ENCODE measurements at places on chromosomes 12 and 14.
A peak's percentile ranks its signal among the peaks of the same experiment; 100 is the strongest.

- DNase-seq = no peak
Observed at GRCh38 chr14:99562856-99563748, 40.9 kb downstream of the CCDC85C start.

DNA sequence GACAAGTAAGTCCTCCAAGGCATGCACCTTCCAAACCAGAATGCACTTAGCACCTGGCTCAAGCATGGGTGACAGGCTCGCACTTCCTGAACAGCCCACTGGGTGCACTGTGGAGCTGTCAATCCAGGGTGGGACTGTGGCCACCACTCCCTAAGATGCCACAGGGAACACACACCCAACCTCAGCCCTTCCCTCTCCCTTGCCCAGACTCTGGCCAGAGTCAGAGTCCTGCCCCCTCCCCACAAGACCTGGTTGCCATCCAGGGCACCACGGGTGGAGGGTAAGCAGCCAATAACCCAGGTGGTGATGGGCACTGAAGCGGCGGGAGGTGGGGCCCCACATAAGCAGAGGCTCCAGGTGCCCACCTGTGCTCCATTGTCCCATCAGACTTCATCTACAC is 160.6 kb downstream of the MYRFL start:
- no peak for DNase-seq

- peak; percentile 56 for DNase-seq
Observed at GRCh38 chr12:52278575-52279421, 4.4 kb downstream of the KRT86 start.

DNA sequence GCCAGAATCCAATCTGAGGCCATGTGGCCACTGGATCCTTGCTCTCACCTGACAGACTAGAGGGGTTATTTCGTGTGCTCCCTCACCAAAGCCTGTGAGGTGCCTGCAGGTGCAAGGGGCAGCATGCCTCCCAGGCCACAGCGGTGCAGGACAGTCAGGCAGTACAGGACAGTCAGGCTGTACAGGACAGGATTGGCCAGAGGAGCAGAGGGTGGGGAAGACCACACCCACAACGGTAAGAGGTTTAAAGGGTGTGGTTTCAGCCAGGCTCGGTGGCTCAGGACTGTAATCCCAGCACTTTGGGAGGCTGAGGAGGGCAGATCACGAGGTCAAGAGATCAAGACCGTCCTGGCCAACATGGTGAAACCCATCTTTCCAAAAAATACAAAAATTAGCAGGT is 3.1 kb upstream of the BRF1 start:
- DNase-seq = no peak

- DNase-seq = no peak
Observed at GRCh38 chr14:96688629-96689028, 108.6 kb upstream of the VRK1 start.

DNA sequence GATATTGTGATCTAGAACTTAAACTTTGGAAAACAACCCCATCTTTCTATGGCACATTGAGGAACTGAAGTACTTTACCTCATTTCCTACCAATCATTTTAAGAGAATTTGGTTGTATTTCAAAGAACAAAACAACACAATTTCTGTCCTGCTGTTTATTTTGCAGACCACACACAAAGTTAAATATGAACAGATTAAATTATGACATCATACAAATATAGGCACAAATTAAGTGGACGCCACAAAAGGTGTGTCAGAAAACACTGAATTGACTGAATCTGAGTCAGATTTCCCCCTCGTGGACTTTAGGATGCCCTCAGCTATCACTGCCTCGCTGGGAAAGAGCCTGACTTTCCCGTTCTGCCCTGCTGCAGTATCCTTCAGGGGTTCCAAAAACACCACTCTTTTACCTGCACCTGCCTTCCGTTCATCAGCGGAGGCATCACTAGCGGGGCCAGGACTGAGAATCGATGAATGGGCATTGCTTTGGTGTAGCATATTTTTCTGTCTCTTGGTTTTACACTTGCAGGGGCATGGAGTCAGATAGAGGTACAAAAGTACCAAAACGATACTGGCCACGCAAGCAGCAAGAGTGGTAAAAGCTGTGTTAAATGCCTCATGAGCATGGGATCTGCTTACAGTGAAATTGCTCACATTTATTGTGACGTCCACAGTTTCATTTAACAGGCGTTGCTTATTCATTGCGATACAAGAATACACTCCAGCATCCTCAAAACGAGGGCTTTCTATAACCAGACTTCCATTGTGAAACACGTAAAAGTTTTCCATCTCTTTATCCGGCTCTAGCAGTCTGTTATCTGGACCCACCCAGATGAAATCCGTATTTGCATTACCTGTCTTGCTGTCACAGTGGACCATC is 2.0 kb upstream of the PCED1B start:
- no peak for DNase-seq

DNA sequence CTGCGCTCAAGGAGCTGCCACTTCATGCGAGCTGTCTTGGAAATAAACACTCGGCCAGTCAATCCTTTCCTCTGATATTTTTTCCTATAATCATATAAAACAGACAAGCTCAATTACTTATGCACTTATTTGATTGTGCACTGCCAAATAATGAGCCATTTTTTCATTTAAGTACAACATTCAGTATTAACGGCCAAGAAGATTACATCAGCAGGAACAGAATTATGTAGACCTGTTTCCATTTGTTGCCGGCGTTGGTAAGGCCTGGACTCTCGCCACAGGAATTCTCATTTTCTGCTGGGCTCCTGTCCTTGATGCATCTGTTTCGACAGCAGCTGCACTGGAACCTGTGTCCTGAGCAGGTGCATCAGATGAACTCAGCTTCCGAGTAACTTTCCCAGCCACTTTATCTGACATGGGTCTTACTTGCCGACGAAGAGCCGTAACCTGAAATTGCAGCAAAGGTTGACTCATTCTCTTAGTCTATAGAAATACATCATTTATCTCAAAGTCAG is 110.2 kb downstream of the KIF21A start:
- no peak for DNase-seq

- no peak for DNase-seq
Observed at GRCh38 chr12:68482660-68483059, 128.0 kb upstream of the RAP1B start.

- no peak for DNase-seq
Observed at GRCh38 chr12:24134092-24134491, 184.6 kb upstream of the SOX5 start.

GRCh38 chr14:100828031-100828769 is 2.3 kb downstream of the MEG3 start:
- no peak for DNase-seq

DNA sequence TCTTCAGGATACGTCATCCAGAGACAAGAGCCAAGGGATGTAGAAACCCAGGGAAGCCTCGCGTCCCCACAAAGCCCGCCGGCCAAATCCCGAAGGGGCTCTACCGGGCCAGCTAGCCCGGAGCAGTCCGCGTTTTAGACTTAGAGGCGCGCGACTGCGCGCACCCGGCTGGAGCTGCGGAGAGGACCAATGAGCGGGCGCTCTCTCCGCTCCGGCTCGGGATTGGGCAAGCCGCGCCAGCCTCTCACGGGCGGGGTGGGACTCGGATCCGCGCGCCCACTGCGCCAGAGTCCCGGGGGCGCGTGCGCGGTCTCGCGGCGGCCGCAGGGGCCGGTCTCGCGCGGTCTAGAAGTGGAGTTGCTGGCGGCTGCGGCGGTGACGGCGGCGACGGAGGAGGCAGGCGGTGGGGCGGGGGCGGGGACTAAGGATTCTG is 241 bp upstream of the PALS1 start:
- DNase-seq = peak; percentile 86

DNA sequence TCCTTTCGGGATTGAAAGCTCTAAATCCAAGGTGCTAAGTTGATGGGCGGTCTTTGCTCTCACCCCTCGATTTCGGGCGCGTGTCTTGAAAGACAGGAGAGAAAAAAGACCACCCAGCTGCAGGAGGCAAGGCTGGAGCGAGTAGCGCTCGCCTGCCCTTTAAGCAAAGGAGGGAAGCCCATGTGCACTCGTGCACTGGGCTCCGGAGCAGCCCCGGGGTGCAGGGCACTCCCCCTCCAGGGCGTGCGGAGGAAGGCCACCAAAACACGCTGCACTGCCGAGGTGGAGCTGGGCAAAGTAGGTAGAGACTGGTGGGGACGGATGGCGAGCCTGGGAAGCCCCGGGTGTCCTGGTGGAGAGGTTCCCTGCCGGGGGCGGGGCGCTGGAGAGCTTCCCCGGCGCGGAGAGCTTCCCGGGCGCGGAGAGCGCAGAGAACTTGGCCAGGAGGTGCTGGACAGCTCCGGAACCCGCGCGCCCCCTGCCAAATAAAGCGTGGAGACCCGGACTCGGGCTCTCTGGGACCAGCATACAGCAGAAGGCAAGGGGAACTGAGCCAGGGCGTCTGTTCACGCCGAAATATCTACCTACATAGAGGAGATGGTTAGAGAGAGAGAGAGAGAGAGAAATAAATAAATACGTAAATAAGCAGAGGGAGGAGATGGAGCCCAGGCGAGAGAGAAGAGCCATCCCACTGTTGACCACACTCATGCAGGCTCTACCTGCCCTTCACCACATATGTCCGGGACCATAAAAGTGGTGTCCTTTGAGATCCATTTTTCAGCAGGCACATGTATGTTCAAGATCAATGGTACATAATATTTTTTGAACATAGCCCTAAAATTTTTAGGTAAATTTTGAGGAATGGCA is 662 bp upstream of the NELL2 start:
- DNase-seq = no peak

DNA sequence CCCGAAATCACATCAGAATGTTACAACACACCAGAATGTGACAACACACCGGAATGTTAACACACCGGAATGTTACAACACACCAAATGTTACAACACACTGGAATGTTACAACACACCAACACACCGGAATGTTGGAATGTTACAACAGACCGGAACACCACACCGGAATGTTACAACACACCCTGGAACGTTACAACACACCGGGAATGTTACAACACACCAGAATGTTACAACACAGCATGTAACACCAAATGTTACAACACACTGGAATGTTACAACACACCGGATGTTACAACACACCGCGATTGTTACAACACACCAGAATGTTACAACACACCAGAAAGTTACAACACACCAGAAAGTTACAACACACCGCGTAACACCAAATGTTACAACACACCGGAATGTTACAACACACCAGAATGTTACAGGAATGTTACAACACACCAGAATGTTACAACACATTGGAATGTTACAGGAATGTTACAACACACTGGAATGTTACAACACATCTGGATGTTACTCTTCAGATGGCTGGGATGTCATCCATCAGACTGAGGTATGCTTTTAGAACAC is 21.1 kb downstream of the CHFR start:
- no peak for DNase-seq

GRCh38 chr12:132044661-132045412 is 95.1 kb downstream of the EP400 start:
- DNase-seq = no peak

DNA sequence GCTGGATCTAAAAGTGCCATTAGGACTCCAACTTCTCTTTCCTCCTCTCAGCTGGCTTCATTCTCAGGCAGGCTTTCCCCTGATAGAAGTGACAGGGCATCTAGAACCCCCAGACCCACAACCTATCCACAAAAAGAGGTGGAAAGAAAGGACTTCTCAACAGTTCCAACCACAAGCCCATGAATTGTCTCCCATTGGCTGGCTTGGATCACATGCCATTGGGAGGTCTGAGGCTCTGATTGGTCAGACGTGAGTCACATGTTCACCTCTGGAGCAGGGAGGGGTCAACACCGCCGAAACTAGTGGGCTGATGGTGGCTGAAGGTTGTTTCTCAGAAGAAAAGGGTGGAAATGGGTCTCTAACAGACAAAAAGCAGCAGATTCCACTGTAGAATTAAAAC is 47.2 kb downstream of the DRAM1 start:
- no peak for DNase-seq

DNA sequence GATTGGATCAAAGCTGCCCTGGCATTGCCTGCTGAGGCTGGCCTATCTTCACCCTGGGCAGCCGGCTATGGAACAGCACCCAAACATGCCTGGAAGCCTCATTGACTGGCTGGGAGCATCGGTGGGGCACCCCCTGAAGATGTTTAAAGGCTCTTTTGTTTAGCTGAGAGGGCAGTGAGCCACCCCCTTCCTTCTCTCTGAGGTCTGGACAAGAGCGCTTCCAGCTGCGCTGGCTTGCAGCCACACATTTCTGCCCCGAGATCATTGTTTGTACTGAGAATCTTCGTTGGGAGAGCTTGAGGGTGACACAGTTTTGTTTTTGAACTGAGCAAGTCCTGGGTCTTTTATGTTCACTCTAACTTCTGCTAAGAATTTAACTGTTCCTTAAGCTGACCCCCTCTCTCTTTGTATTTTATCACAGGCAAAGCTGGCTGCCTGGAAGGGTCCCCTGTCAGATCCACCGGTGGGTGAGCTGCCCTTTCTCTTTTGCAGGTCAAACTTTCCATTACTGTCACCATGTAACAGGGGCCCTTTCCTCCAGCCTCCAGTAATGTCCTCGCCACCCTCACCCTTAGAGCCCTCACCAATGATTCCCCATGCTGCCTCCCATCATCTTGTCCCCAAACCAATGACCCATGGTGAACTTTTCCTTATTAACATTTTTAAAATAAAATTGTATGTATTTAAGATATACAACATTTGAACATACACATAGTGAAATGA is 212.2 kb downstream of the KIF26A start:
- DNase-seq = no peak

GRCh38 chr14:29462772-29463171 is 464.9 kb downstream of the PRKD1 start:
- no peak for DNase-seq

DNA sequence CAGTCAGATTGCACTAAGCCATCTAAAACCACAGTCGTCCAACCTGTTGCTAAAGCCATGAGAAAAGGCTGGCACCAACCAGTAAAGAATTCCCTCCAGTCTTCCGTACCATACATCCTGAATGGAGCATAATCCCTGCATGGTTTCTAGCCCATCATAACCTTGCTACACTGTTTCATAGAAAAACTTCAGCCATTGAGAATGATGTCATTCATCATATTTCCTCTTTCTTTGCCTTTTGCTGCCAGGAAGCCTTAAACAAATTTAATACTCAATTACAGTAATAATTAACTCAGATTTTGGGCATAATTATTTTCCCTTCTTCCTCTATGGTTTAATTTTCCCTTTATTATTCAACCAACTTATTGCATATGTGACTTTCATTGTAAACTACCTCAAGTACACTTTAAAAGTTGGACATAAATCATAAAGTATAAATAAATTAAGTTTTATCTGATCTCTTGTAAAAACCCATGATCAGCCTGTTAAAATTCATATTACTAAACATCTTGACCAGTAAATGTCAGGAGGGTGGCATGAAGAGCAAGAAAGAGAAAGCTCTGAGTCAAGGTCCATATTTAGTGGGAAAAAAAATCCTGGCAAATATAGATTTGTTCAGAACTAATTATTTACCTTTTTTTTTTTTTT is 264.7 kb downstream of the ZFP36L1 start:
- no peak for DNase-seq

- DNase-seq = no peak
Observed at GRCh38 chr12:69897744-69898143, 72.7 kb downstream of the MYRFL start.

- DNase-seq = no peak
Observed at GRCh38 chr12:45439039-45439438, 223.1 kb downstream of the ANO6 start.

GRCh38 chr14:97538749-97539410 is 741.7 kb downstream of the VRK1 start:
- DNase-seq = no peak

- DNase-seq = no peak
Observed at GRCh38 chr14:89425931-89426330, 8.9 kb upstream of the FOXN3 start.

- DNase-seq = no peak
Observed at GRCh38 chr12:53530920-53531319, 23.6 kb upstream of the NPFF start.

GRCh38 chr14:102824832-102825231 is 47.6 kb downstream of the TRAF3 start:
- no peak for DNase-seq

Data from activated CD8-positive, alpha-beta memory T cell treated with anti-CD3 and anti-CD28 coated beads for 1 hour (primary cell).